ENCODE measurements at places on chromosomes 6 and 20. TPM values are rescaled to one million over a fixed set of nuclear protein-coding genes. Genes with fewer than 3 reads are reported as not detected.

Gene DOK5
- 2.9 TPM for total RNA-seq

Gene ARFGEF2
- 36.8 TPM for total RNA-seq

Gene SLPI
- total RNA-seq = 1.2 TPM

Gene SMPDL3A
- 3.7 TPM for total RNA-seq

Gene ULBP3
- total RNA-seq = 0.83 TPM

Gene TAAR2
- not detected for total RNA-seq

Gene HLA-DPA1
- total RNA-seq = 34.1 TPM

Gene HSF2
- 19.5 TPM for total RNA-seq

Gene PKIB
- total RNA-seq = 0.22 TPM

DNA sequence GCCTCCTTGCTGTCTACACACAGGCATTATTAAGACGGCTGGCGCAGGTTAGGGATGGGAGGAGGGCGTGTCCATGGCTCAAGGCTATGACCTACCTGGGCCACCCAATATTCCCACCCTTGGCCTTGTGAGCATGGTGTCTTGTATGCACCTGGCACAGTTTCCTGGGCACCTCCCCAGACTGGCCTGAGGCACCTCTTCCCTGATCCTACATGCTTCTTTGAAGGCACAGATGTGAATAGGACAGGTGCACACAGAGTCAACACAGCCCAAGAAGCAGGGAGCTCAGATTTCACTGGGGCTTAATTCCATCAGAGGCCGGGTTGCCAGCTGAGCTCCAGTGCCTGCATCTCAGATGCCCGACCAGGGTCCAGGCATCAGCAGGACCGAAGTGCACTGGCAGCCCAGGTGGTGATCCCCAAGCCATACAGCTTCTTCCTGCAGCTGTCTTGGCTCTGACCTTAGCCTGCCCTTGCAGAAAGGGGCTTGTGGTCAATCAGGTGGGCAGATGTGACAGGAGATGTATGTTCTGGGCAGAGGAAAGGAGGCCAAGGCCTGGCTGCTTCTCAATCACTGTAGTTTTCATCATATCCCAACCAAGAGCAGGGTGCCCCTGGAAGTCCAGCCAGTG is 287.7 kb downstream of the CLIC5 start:
- no peak for DNase-seq

- no peak for DNase-seq
Measured at GRCh38 chr6:122392564-122393350, 6.7 kb upstream of the HSF2 start.

DNA sequence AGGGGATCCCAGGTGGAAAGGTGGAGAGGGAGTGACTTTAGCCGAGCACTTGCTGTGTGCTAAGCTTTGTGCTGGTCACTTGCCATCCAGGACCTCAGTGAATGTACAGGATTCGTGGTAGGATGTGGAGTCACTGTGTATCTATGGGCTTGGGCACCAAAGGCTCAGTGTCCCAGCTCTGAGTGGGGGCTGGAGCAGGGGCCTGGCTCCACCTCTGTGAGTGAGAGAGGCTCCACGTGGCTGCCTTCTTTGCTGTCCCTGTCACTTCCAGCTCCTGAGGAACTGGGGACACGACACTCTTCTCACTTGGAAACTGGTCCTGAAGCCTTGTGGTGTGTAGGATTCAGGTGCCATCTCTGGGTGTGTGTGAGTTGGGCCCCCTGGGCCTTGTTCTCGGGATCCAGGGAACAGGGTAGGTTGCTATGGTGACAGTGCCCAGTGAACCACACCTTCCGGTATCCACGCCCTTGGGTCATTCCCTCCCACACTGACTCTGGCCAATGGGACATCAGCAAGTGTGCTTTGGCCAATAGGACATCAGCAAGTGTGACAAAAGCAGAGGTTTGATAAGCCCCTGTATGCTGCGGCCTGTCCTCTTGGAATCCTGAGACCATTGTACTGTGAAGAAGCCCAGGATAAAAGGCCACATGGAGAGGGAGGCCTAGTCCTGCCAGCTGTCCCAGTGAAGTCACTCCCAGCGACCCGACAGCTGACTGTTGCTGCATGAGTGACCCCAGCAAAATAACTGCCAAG is 87.7 kb downstream of the CDH22 start:
- DNase-seq = no peak

DNA sequence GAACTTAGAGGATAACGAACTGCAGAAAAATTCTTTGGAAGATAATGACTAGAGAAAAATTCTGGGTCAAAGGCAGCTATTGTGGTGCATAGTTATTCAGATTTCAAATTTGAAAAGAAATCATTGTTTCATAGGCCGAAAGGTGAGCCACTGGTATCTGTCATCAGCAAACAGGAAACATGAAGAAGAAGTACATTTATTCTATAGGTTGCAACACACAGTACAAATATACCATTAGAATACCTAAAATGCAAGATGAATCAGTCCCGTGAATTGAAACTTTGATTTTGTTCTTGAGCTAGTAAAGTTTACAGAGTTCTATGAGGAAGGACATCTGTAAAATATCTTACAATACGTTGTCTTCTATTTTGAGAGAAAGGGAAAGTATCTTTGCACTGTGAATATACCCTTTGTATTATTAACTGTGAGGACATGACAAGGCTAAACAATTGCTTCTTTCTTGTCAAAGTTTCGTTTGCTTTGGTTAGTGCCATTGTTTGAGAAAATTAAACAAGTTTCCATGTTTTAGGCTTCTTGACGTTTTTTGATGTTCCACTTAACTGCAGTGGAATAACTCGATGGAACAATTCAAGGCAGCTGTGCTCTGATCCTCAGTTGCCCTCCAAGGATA is 84.7 kb downstream of the HDGFL1 start:
- no peak for DNase-seq

DNA sequence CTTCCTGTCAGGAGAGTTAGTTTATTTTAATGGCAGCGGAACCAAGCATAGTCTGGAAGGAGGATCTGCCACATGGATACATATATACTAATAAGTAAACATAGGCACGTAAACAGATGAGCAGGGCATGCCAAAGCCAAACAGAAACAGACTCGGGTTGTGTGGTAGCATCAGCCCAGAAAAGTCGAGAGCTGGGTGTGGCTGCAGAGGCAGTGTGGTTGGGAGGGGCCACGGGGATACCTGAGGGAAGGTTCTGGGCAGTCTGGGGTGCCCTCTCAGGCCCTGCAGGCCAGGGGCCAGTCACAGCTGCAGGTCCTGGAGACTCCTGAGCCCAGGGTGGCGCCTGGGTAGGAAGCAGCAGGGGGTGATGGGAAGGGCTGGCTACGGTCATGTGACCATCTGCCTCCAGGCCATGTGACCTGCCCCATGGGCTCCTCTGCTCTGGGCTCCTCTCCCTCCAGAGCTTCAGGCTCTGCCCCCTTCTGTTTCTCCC is 42.8 kb upstream of the MRPS10 start:
- DNase-seq = no peak

- DNase-seq = no peak
Measured at GRCh38 chr6:160952633-160953281, 38.8 kb upstream of the MAP3K4 start.

GRCh38 chr20:11702721-11703518 is 214.8 kb upstream of the BTBD3 start:
- DNase-seq = no peak

DNA sequence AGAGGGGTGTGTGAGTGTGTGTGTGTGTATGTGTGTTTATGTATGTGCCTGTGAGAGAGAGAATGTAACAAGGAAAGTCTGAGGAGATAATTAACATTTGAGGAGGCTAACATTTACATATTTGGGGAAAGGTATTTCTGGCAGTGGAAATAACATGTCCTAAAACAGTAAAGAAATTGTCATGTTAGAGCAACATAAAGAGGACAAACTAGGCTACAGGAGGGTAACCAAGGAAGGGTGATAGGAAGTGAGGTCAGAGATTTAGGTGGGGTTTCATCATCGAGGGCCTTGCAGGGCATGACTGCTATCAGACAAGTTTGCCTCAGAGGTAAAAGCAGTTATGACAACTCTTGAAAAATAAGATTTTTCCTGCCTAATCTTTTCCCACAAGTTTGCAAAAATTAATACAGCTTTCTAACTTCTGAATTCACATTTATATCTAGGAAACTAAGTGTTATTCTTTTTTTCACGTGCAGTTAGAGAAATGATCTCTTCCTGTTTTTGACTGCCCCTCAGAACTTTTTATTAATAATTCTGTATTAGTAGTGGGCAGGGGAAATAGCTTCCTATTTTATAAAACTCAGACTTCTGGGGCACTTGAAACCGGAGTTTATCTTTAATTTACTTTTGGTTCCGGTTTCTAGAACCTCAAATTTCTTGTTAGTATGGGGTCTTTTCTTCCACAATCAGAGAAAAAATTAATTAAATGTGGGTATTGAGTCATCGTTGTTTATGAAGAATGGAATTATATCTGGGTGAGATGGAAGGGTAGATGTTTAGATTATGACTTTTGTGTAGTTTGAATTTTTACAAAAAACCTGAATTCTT is 30.5 kb upstream of the RHAG start:
- DNase-seq = no peak

DNA sequence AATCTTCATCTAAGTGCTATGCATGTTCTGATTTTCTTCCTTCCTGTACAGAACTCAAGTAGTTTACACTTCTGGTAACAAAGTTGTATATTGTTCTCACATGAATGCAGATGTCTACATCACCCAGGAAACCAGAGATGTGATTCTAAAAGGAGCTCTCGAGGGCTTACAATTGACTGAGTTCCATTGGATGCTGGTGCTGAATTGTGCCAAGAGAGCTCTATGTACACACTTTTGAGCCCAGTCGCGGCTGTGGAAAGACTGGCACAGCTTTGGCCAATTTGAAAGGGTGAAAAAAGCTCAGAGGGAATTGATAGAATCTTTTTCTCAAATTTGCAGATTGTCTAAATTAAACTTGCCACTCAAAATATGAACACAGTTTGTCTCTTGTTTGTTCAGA is 340.7 kb downstream of the LMBRD1 start:
- no peak for DNase-seq

DNA sequence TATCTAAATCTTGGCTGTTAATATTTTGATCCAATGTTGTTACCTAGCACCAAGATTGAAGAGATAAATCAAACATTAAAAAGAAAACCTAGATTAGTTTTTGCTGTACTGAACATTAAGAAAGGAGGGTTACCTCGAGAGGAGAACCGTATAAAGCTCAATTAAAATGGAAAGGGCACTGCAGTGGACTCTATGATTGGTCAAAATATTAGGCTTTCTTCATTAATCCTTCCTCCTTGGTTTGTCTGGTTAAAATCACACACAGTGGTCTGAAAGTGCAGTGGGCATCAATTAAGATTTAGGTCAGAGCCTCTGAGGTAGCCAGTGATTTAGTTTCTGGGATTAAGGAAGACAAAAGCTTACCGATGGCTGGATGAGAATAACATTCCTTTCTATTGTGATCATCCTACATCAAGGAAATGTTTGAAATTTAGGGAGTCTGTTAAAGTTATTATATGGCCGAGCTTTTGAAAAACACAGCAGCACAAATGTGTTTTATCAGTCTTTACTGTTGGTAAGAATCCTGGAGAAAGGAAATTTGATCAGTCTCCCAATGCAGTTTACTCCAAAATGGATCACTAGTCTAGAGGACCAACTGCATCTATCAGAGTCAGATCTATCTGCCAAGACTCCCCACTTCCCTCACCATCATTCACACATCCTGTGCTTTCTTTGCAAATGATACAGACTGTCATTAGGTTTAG is 134.6 kb upstream of the NEDD9 start:
- no peak for DNase-seq

DNA sequence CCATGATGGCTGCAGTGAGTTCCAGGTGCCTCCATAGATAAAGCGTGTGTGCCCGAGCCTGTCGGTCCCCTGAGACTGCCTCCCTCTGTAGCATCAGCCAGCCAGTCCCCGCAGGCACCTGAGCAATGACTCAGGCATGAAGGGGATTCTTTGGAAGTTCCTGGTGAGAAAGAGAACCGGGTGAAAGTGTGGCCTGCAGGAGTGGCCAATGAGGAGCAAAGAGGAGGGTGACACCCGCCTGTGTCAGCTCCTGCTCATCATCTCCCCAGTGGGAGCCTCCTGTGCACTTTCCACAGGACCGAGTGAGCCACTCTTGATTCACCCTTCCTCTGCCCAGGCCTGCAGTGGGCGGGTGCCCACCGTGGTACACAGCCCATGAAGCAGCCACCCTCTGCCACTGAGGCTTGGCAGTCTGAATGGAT is 71.2 kb upstream of the PTPN1 start:
- no peak for DNase-seq

DNA sequence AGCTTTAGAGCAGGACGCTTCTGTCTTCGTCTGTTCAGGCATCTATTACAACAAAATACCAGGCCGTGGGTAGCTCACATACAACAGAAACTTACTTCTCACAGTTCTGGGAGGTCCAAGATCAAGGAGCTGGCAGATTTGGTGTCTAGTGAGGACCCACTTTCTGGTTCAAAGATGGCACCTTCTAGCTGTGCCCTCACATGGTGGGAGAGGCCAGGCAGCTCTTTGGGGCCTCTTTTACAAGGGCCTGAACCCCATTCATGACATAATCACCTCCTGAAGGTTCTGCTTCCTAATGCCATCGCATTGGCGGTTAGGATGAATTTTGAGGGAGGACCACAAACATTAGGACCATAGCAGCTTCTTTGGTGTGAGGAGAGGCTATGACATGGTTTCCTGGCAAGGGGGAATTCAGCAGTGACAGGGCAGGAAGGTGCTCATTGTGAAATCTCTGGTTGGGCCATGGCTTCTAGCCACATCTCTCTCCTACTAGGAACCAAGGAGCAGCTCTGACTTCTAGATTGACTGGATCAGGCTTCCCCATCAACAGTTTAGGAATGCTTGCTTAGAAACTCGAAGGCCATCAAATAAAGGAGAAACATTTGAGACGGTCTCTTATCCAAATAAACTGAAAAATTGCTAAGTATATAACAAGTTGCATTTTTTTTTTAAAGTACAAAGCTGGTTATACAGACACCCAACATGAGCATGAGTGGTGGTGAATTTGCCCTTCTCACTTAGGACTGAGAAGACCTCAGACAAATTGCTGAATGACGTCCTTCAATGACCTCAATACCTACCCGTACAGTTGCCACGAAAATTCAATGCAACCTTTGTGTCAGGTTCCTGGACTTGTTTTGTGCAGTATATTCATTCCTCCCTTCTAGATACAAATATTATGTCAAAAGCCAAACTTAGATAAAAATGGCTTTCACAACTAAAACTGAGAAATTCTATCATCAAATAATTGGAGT is 140.7 kb downstream of the ZDHHC14 start:
- DNase-seq = no peak

GRCh38 chr6:7728855-7729590 is 3.1 kb downstream of the BMP6 start:
- no peak for DNase-seq

DNA sequence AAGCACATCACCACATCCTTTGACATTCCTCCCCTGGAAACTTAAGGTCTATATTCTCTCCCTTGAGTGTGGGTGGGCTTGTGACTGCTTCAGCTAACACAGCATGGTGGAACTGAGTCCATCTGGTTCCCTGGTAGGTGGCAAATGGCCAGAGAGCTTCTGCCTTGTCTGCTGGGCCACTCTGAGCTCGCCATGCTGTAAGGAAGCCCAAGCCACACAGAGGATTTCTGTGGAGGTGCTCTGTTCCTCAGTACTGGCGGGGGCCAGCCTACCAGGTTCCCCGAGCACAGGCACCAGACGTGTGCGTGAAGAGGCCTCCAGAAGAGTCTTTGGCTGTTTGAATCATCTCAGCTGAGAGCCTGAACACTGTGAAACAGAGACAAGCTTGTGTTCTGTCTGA is 41.6 kb upstream of the PMEPA1 start:
- no peak for DNase-seq

- no peak for DNase-seq
Measured at GRCh38 chr20:25499855-25500434, 85.4 kb downstream of the NINL start.
